ENCODE measurements at places on chromosomes 6 and 20.

DNA sequence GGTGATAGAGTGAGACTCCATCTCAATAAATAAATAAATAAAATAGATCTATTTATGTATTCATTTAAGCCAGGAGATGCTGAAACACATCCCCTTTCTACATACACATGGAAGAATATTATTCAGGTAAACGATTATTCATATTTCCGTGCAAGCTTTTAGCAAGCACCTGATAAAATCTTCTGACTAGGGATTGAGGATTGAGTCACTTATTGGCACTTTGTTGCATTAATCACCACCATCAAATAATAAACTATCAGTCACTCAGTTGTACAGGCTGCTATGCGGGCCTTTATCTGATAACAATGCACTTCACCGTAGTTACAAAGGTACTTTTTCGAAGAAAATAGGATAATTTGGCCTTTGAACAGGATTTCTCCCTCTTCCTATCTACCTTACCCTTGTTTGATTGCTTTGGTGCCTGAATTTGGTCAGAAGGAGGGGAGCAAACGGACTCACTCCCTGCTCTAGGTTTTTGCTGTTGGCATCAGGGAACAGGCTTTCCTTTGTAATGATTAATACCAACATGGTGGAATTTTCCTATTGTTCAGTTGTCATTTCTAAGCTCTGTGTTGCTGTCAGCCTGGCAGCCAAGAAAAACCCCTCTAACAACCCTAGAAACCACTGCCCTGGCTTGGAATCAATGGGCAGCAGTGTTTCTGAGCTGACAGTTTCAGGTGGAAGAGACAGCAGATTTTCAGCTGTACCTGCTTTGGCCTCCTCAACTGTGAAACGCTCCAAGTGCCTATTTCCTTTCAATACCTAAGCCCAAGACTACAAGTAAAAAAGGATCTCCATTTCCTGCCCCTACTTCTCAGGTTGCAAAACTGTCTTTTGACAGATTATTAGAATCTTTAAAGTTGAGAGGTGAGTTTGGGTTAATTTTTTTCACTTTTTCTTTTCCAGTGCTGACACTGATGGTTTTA is 63.0 kb downstream of the MYB start:
- DNase-seq, result no peak

- no peak for DNase-seq
Measured at GRCh38 chr6:74447013-74447412, 751.0 kb downstream of the CD109 start.

GRCh38 chr6:154440022-154440421 is 70.5 kb downstream of the CNKSR3 start:
- DNase-seq, result no peak

DNA sequence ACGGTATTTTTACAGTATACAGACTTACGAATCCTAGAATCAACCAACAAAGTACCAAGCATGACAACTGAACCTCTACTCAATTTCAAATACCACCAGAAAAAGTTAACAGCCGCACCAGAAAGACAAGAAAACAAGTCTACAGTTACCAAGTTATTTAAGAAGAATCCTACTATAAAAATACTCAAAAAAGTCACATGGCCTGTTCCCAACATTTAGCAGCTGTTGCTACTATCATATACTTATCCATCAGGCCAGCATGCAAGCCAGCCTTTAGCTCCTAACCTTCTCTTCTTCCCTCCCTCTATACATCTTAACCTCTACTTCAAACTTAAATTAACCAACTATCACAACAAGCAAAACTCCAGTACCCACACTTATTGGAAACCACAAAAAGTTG is 1.9 kb downstream of the SYNCRIP start:
- DNase-seq, result no peak

GRCh38 chr6:20655317-20655716 is 121.1 kb downstream of the CDKAL1 start:
- DNase-seq, result no peak

DNA sequence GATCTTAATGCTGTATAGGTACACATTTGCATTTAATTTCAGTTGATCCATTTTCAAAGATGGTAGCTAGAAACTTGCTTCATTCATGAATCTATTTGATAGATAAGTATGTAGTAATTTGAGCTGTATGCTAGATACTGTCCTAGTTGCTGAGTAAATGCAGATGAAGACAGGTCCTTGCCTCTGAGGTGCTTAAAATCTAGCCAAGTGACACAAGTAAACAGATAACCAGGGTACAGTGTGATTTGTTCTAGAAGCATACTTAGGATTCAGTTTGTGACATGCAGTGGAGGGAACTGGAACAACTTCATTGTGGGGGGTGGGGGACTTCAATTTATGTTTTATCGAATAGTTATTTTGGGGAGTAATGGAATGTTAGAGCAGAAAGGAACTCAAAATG is 9.2 kb downstream of the CHMP4B start:
- no peak for DNase-seq
